Immature natural killer cell (primary cell): ENCODE measurements at places on chromosomes 5 and 9.

DNA sequence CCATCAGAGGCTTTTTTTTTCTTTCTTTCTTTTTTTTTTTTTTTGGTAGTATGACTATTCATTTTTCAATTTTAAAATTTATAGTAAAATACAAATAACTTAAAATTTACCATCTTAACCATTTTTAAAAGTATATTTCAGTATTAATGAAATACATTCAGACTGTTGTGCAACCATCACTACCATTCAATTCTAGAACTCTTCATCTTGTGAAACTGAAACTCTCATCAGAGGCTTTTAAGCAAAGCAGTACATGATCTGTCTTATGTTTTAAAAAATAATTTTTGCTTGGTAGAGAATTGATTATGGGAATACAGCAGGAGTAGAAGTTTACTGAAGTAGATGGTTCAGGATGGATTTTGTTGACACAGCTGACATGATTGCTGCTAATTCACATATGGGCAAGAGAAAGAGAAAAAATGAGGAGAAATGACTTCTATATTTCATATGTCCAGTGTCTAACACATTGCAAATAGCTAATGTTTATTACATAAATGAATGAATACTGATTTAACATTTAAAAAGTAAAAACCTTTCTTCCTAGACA, 13.4 kb downstream of the ELOVL7 start:
- DNase-seq, result no peak

- DNase-seq, result no peak
Observed at GRCh38 chr9:93459432-93459847, 6.1 kb upstream of the FAM120AOS start.

GRCh38 chr9:37565661-37566618, 10.2 kb downstream of the FBXO10 start:
- no peak for DNase-seq

DNA sequence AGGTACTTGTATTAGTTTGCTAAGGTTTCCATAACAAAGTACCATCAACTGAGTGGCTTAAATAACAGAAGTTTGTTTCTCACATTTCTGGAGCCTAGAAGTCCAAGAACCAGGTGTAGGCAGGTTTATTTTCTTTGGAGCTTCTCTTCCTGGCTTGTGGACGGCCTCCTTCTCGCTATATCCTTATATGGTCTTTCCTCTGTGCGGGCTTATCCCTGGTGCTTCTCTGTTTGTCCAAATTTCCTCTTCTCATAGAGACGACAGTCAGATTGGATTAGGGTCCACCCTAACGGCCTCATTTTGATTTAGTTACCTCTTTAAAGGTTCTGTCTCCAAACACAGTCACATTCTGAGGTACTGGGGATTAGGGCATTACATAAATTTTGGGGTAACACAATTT, 88.3 kb downstream of the RMI1 start:
- DNase-seq, result no peak

- DNase-seq, result no peak
Observed at GRCh38 chr5:68055686-68056085, 159.9 kb upstream of the PIK3R1 start.

DNA sequence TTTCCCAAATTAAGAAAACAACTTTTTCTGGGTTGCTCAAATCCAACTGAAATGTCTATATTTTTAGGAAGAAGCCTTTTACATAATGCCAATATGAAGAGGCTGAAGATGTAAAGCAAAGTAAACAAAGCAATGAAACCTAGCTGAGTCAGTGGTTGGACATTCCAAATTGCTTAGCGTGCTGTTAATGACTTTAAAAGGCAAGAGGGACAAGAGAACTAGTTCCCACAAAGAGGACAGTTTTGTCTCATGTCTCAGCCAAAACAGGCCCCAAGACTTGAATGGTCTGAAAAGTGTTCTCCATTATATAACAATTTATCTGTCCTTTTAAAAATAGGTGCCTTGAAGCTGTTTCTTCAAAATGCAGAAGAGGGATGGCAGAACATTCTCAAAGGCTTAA, 407.0 kb downstream of the ENC1 start:
- DNase-seq, result no peak

DNA sequence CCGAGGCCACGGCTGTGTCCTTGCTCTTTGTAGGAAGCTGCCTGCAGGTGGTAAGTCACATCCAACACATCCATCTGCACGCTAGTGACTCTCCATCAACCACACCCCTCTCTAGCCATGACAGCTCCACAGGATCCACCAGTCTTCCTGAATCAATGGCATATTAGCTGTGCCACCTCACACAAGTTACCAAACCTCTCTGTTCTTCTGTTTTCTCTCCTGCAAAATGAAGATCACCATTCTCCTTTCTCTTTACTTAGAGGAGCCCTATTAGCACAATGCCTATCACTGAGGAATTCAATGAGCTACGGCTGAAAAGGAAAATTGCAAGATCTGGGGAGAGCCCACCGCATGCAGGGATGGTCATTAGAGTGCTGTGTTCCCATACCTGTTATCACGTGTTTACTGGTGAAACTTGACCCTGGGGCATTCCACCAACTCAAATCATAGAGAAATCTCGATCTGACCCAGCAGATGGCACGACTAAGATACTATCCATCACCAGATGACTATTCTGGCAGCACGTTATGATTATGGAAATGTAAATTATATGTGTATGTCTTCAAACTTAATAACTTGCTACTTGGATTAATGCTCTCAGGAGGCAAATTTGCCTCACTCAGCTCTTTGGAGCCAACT, 20.9 kb downstream of the WHRN start:
- no peak for DNase-seq

GRCh38 chr5:59988396-59988795, 94.9 kb upstream of the PDE4D start:
- DNase-seq, result no peak

- DNase-seq, result no peak
Observed at GRCh38 chr5:117943541-117943940, 1044.8 kb downstream of the DTWD2 start.

- no peak for DNase-seq
Observed at GRCh38 chr9:31084350-31084749, 1300.1 kb upstream of the ACO1 start.

DNA sequence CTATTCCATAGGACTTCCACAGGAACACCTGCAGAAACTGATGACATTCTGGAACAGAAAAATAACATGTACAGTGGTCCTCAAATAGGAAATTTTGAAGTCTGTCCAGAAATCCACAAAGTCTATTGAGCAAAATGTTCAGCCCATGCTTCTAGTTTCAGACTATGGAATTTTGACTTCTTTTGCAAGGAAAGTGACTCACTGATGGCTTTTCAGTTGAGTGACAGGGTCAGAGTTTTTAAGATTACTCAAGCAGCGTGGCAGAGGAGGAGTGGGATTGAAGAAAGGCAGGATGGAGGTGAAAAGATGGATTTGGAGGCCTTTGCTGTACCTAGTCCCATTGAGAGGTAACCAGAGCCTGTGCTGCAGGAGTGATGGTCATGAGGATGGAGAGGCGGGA, 151.5 kb downstream of the GOLPH3 start:
- no peak for DNase-seq

GRCh38 chr9:102518324-102518723, 476.8 kb upstream of the CYLC2 start:
- no peak for DNase-seq

DNA sequence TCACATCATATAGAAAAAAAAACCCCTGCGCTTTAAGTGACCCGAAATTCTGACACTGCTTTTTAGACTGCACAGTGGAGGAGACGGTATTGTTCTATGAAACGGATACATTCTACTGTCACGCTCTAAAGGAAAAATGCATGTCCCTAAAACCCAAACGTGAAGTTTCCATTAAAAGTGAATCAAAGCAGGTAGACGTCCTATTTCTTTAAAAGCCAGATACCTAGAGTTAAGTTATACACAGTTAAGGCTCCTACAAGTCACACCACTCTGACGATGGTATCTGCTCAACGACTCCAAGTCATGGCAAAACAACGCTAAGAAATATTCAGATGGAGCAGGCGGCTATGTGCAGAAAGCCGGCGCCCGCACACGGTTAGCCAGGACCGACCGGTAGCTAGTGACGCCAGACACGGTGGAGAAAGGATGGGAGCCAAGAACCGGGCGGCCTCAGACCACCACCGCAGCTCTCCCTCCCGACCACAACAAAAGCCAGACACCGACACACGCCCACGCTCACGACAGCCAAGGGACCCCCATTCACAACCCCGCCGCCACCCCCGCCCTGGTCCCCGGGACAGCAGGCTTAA, 734 bp downstream of the SKP1 start:
- no peak for DNase-seq

DNA sequence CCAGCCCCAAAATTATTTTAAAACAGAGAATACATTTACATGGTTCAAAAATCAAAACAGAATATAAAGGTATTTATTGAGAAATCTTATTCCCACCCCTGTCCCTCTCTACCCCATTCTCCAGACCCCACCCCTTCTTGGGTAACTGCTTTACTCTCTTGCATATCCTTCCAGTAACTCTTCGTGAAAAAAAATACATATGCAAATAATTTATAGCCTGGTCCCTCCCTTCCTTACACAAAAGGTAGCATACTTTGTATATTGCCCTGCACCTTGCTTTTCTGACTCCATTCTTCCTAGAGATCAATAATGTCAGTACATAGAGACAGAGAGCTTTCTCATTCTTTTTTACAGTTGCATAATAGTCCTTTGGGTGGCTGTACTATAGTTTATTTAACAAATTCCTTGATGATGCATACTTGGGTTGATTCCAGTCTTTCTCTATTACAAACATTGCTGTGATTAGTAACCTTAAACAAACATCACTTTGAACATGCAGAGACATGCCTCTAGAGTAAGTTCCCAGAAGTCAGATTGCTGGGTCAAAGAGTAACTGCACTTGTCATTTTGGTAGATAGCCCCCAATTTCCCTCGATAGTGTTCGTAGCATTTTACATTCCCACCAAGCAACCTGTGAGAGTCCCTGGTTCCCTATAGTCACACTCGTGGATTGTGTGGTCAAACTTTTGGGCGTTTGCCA, 47.9 kb downstream of the STOM start:
- no peak for DNase-seq

- no peak for DNase-seq
Observed at GRCh38 chr9:77427256-77427927, 220.7 kb downstream of the GNA14 start.

GRCh38 chr5:120703918-120704587, 240.0 kb downstream of the PRR16 start:
- no peak for DNase-seq

- DNase-seq, result no peak
Observed at GRCh38 chr5:79886456-79886855, 104.6 kb downstream of the MTX3 start.

GRCh38 chr5:163305655-163306054, 131.7 kb upstream of the CCNG1 start:
- no peak for DNase-seq

DNA sequence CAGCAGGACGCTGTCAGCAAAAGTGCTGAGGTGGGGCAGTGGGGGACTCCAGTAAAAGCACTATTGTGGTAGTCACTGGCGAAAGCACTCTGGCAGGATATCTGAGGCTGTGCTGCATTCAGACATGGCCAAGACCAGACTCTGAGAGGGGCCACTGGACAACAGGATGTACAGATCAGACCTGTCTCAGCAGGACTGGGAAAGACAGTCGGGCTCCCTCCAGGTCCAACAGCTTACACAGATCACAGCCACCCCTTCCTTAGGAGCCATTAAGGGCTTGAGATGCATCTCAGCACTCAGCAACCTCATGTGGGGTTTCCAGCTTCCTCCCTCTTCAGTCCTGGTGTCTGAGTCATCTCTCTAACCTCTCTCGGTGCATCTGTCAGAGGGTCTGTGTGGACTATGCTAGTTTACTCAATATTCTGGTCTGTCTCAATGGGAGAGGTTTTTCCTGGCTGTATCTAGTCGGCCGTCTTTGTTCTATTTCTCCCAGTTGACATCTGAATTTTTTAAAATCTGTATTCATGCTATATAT, 154.5 kb downstream of the CWC27 start:
- no peak for DNase-seq

DNA sequence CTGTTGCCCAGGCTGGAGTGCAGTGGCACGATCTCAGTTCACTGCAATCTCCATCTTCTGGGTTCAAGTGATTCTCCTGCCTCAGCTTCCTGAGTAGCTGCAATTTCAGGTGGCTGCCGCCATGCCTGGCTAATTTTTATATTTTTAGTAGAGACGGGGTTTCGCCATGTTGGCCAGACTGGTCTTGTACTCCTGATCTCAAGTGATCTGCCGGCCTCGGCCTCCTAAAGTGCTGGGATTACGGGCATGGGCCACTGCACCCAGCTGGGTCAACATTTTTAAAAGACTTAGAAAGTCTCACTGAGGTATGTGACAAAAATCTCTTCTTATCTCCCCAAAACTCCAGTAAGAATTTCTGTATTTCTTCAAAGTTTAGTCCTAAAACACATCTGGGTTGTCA, 211.6 kb downstream of the CTNND2 start:
- no peak for DNase-seq

GRCh38 chr5:151870820-151871219, 53.8 kb downstream of the GLRA1 start:
- DNase-seq, result no peak

GRCh38 chr5:1734271-1734907, 65.2 kb downstream of the MRPL36 start:
- DNase-seq, result no peak

- no peak for DNase-seq
Observed at GRCh38 chr5:133141746-133142145, 89.9 kb downstream of the HSPA4 start.

DNA sequence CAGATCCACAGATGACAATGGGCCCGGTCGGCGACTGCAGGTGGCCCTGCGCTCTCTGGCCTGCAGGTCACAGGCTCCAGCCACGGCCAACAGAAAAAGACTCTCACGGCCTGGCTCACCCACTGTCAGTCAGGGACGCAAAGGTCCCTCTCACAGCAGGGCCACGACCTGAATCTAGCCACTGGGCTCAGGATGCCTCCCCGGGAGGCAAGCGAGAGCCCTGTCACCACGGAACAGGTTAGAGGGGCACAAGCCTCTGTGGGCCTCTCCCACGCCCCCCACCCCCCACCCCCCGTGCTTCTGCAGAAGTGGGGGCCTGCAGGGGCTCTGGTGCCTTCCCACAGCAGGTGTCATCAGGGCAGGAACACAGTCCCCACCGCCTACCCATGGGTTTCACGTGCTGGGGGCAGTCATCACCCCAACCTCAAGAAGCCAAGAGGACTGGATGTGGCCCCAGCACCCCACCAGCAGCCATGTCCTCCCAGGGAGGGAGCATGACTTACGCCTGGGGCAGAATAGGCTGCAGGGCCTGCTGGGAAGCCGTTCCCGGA, 17.3 kb upstream of the EGFL7 start:
- no peak for DNase-seq

- DNase-seq, result no peak
Observed at GRCh38 chr5:140966293-140967225, at the start of gene PCDHAC2. Gene PCDHAC2 (plus strand): TSS chr5:140966476. CDS start chr5:140966767, 291 bp downstream.

GRCh38 chr9:136484153-136485048, 1.6 kb upstream of the SEC16A start:
- no peak for DNase-seq
